Germinal center (tissue), 1 donor: ENCODE measurements at places on chromosomes 16 and 17.

- no peak for DNase-seq
These were observed 184.0 kb downstream of the CYLD start for GRCh38 chr16:50925758-50926357.

DNA sequence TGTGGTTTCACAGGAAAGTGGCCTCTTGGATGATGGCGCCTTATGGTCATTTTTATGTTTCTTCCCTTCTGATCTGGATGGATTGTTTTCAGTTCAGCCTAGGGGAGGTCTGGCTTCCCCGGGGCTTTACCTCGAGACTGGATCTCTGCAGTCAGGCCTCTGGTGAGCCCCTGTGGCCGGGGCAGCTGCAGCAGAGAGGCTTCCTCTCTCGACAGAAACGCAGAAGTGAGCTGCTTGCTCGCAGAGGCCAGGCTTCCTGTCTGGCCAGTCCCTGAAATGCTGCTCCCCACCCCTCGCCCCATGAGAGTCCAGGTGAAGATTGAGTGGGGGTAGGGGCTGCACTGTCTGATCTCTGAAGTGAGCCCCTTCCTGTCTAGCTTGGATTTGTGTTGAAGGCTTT lies 44.0 kb downstream of the PLCG2 start:
- DNase-seq: peak; percentile 61

DNA sequence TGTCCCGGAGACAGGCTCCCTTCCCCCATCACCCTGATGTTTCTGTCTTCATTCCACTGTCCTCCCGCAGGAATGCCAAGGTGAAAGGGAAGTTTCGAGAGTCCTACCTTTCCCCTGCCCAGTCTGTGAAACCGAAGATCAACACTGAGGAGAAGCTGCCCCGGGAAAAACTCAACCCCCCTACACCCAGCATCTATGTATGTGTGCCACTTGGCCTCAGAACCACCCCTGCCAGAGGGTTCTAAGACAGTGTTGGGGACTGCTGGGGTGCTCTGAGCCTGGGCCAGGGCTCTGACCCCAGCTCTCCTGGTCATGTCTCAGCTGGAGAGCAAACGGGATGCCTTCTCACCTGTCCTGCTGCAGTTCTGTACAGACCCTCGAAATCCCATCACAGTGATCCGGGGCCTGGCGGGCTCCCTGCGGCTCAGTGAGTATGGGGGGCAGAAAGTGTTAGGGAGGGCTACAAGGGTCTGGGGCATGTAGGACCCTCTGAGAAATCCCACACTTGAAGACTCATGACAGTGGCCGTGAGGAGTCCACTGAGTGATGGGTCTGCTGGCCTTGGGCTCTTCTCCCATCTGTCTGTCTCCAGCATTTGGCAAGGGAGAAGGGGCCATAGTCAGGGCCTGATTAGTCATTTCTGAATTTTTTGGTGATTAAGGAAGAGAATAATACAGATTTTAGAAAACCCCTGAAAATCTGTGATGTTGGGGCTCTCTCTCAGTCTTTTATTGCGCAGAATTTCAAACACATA lies 4.9 kb upstream of the TMEM88 start:
- DNase-seq: no peak

- DNase-seq: no peak
These were observed 31.3 kb upstream of the KRT17 start for GRCh38 chr17:41655611-41656111.

DNA sequence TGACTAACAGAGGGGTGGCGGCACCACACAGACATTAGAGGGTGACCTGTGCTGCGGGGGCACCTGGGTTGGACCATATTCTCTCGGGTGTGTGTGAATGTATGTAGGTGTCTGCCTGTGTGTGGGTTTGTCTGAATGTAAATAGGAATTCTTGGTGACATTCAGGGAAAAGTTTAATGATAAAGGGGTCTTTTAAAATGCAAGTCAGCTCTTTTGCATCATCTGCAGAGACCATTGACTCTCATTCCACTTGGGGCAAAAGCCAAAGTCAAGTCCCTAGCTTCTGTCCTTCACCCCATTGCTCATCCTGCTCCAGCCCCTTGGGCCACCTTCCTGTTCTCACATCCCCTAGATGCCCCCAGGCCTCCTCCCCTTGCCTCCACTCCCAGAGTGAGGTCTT lies 23.6 kb downstream of the KSR1 start:
- no peak for DNase-seq

GRCh38 chr17:80279895-80280294 lies 19.2 kb downstream of the RNF213 start:
- DNase-seq: no peak

DNA sequence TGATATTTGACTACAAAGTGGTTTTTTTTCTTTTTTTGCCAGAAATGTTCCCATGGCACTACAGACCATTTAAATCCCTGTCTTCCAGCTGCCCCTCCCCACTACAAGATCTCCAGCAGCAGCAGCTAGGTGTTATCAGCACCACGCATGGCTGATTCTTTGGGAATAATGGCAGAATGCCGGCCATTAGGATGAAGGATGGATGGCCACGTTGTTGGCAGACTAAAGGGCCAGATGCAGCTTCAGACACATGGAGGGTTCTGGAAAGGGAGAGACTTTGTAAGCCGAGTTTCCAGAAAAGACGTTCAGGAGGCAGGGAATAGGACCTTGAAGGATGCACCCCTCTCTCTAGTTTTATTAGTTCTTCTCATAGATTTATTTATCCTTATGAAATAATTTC lies 10.3 kb upstream of the MED9 start:
- no peak for DNase-seq

DNA sequence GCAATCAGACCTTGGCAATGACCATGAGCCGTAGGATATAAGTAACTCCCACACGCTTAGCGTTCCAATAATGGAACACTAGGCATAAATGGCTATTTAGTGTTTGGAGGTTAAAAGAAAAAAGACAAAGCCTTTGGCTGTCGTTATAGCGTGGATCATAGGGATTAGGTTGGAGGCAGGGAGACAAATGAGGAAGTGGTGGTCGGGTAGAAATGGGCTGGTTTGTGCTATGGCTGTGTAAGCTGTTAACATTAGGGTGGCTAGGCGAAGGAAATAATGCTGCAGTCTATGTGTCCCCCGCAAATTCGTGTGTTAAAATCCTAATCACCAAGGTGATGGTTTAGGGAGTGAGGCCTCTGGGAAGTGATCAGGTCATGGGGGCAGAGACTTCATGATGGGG lies 120.4 kb upstream of the IRX6 start:
- no peak for DNase-seq

- no peak for DNase-seq
These were observed 109.7 kb downstream of the RAP1GAP2 start for GRCh38 chr17:2905696-2906501.

- no peak for DNase-seq
These were observed 508.7 kb downstream of the KCNJ2 start for GRCh38 chr17:70677783-70678647.

GRCh38 chr16:86755571-86756006 lies 177.2 kb downstream of the FOXL1 start:
- no peak for DNase-seq

GRCh38 chr16:78147911-78148401 lies 48.5 kb downstream of the WWOX start:
- DNase-seq: no peak

DNA sequence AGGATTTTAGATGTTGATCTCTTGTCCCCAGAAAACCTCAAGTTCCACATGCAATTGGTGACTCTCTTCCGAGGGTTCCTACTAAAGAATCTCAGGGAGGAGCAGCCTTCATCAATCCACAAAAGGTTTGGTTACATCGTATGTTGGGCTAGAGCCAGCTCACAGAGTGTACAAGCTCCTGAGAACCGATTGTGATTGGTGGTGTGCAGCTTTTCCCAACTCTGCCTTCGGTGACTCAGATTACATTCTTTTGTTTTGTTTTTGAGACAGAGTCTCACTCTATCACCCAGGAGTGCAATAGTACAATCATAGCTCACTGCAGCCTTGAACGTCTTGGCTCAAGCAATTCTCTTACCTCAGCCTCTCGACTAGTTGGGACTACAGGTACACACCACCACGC lies 172.4 kb downstream of the PMP22 start:
- DNase-seq: no peak

DNA sequence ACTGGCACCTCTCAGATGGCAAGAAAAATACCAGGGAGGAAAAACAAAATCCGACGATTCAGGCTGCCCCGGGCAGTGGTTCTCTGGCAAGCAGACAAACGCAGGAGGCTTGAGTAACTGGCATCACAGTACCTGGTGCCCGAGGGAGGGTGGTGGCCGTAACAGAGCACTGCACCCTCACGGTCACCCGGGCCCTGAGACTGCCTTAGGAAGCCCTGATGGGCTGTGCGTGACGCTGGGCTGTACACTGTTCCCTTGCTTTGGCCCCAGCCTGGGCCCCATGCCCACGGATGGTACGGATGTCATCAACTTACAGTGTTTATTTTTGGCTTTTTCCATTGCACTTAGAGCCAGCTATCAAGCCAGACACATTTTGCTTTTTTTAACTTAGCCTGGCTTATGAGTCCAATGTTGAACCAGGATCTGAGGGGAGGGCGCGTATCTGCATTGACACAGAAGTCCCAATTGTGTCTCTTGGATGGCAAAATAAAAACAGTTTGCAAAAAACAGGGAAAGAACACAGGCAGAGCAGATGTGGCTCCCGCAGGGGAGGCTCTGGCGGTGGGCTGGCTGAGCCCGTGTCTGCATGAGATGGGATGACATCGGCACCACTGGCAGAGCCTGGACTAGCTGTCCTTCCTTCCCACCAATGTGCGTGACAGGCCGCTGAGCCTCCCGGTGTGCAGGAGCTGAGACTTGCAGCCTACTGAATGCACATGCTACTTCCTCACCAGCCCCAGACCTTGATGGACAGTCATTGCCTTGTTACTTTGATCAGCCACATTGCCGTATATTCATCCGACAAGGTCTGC lies 287.7 kb downstream of the FOXL1 start:
- no peak for DNase-seq

- no peak for DNase-seq
These were observed 17.7 kb upstream of the ZNF594 start for GRCh38 chr17:5209396-5209795.

DNA sequence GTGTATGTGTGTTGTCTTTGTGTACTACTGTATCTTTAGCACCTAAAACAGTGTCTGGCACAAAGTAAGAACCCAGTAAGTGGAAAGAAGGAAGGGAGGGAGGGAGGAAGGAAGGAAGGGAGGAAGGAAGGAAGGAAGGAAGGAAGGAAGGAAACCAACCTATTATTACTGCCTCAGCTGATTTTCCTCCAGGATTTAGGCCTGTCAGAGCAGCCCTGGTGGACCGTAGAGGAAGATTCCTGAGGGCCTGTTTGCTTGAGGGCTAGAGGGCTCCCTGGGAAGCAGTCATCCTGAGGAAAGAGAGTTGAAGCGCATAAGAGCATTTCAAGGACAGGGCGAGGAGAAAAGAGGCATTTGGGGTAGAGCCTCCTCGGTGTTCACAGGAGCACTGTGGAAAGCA lies 61.5 kb downstream of the WSB1 start:
- DNase-seq: no peak

DNA sequence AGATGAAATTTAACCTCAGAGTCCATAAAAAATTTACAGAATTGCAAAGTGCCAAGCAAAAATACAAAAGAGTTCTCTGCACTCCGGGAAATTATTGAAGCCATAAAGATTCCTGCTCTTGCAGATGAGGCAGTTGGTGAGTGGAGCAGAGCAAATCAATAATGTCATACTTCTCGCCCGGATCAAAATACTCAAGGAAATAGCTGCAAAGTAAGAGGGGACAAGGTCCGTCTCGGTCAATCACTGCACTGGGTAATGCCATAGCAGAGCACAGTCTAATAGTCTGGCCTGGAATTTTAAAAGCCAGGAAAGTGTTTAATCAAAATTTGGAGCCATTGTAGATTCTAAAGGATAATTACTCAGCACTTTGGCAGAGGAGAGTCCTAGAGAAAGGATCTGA lies 58.9 kb downstream of the GP2 start:
- DNase-seq: no peak

DNA sequence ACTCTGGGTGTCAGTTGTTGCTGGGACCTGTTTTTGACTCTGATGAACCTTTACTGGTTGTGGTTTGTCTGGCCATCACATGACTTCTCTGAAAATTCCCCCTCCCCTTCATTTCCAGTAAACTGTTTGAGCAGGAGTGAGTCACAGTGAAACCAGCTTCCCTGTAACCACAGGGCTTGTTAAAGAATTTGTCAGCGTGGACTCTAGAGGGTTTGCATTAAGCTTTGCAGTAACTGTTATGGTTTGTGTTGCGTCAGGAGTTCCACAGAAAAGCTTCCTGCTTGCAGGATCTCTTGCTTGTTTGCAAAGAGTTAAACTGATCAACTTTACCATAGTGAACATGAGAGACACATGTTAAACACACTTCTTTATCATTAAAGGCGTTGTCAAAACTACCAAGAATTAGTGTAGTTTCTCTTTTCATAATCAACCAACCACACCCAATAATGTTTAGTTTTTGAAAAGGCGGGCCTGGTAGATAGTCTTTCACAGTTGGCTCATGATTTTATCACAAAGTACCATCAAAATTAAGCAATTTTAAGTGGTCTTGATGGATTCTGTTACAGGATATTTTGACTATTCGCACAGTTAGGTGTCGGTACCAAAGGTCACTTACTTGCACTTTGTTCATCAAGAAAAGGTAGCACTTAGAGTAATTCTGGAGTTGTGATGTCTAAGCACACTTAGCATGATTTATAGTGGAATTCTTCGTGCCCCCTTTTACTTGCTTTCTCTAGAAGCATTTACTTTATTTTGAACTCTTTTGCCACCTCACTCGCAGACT lies 79.3 kb downstream of the VMP1 start:
- DNase-seq: peak; percentile 59
